ENCODE measurements at places on chromosomes 2 and 18.

DNA sequence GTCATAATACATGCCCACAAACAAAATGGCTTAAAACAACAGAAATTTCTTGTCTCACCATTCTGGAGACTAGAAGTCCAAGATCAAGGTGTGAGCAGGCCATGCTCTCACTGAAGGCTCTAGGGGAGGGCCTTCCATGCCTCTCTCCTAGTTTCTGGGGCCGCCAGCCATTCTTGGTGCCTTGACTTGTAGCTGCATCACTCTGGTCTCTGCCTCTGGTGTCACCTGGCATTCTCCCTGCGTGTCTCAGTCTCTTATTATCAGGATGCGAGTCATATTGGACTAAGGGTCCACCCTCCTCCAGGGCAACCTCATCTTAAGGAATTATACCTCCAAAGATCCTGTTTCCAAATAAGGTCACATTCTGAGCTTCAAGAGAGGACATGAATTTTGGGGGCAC, 76.1 kb downstream of the KCNF1 start:
- DNase-seq, result no peak

GRCh38 chr2:231117922-231118613, 6.8 kb downstream of the HTR2B start:
- DNase-seq, result no peak

DNA sequence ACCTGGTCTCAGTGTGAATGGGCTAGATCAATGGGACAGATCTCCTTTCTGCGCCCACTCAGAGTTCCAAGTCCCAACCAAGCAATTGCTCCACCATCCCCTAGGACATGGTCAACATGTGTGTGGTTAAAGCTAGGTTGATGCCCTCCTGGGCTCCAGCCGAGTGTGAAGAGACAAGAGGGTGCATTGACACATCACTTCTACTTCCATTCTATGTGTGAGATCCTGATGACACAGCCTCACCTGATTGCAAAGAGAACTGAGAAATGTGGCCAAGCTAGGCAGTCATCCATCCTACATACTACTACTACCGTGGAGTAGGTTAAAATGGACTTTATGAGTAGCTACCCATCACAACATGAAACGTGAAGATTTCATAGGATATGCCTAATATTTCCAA, 106.8 kb downstream of the NCKAP5 start:
- DNase-seq, result no peak

GRCh38 chr2:17328161-17328560, 190.1 kb downstream of the RAD51AP2 start:
- DNase-seq, result no peak

- no peak for DNase-seq
Measured at GRCh38 chr2:113896791-113897190, 6.9 kb downstream of the ACTR3 start.

GRCh38 chr18:31576670-31577069, 15.0 kb upstream of the TTR start:
- DNase-seq, result no peak

DNA sequence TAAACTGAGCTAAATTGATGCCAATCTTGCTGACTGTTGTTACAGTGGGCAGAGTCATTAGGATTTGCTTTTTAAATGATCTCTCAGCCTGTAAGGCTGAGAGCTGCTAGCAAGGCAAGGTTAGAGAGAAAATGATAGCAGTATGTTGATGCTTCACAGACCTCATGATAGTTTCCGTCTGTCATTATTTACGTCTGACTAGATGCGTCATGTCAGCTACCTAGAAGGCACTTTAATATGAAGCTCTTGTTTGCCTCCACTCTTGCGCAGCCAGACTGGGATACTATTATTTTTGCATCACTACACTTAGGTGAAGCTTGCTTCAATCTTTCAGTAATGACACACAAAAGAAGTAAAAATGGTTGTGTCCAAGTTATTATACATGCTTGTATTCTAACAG, 313.8 kb downstream of the LNPK start:
- DNase-seq, result no peak

GRCh38 chr2:195734395-195734794, 77.4 kb downstream of the SLC39A10 start:
- no peak for DNase-seq

DNA sequence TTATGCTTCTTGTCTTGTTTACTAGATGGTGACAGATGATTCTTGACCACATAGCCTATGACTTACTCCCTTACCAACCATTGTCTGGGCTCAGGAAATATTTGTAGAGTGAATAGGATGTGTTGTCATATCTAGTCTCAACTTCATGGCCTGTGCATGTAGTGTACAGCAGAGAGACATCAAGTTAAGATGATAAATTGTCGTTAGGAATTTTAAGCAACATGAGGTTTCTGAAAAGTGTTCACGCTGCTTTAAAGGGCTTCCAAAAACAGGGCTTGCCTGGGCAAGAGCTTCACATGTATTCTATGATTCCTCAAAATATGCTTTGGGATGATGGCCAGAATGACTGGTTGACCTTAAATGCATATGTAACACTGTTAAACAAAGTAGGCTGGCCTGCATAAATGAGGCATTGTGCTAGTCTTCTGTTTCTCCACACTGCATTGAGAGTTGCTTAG, 424.0 kb downstream of the RND3 start:
- no peak for DNase-seq

DNA sequence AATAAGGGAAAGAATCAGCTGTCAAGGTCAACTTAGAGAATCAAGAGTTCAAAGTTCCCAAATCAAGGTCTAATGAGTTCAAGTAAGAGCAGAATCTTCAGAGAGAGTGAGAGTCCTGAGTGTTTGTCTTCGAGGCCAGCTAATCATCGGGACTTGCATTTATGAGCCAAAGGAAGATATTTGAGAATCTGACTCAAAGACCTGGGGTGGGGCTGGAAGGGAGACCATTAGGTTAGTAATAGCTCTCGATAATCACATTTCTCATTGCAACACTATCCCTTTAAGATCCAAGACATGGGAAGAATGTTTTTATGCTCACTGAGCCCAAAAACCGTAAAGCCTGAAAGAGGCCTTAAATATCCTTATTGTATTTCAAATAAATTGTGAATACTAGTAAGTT, 72.0 kb upstream of the FSHR start:
- no peak for DNase-seq

DNA sequence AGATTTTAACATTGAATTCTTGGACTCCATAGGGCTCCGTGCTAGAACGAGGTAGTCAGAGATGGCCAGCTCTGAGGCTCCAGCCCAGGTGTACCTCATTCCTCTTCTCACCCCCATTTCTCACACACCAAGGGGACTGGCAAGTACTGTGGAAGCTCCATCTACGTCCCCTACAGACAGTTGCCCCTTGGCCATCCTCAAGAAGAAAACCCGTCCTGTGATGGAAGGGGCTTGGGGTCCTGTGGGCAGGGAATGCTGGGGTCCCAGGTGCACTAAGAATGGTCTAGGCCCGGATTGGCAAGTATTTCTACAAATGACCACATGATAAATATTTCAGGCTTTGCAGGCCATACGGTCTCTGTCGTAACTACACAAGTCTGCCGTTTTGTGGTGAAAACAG, 110.3 kb downstream of the PDCL3 start:
- DNase-seq, result no peak

DNA sequence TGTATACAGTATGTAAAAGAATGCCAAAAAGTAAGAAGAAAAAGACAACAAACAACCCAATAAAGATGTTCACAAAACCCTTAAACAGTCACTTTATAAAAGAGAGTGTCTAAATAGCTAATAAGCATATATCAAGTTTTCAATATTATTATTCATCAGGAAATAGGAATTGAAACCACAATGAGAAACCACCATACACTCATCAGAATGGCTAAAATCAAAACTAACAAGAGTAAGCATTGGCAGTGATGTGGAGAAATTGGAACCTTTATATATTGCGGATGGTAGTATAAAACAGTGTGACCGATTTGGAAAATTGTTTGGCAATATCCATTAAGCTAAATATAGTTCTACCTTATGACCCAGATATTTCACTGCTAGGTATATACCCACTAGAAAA, 20.5 kb upstream of the TGFA start:
- DNase-seq, result peak; percentile 22
